ENCODE measurements at places on chromosomes 5 and 9. TPM values are rescaled to one million over a fixed set of nuclear protein-coding genes. Genes with fewer than 3 reads are reported as not detected.

DNA sequence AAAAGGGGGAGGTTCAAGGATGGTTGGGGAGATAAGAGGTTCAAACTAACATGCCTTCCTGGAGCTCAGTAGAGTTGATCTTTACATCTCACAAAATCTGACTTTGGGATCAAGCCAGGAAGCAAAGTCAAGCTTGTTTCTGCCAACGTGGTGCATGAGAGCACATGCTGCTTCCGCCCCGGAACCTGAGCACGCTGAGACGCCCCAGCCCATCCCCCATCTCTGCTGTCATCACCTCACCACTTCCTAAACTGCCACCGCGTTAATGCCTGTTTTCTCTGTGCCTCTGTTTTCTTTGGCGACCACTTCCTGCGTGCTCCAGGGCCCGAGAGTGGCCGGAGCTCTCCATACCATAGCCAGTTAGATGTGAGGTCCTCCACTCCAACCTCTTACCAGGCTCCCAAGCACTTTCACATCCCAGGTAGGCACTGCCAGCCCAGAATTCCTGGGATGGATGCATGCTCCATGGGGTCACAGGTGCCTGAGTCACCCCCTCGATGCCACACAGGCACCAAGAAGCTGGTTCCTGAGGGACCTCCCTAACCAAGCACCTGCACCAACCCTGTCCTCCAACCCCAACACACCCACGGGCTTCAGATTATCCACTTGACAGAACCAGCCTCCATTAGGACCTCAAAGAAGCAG, 31.2 kb upstream of the AFAP1L1 start:
- DNase-seq: no peak

DNA sequence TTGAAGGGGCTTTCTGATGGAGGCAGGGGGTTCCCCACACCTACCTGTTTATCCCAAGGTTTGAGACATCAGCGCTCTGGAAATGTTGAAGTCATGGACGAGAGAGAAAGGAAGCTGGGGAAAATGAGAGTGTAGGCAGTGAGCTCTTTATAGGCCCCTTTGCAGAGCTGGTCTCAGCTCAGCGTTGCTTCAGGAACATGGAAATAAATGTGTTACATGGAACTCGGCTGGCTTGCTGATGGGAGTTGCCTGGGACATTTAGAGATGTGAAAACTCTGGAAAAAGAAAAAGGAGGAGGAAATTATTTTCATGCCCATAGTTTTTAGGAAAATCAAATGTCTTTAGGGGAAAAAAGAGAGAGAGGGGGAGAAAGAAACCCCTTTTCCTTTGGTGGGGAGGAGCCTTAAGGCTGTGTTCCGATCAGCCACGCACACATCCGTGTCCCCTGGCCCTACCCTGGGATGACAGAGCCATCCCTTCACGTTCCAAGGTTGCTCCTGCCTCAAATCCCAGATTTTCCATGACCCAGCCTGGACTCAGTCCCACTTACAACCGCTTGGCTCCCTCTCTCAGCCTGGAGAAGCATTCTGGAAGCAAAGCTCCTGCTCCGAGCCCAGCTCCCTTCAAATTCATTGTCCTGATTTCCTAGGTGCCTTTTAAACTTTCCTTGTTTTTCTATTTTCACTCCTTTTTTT, 78.3 kb downstream of the COL27A1 start:
- DNase-seq: peak; percentile 76

DNA sequence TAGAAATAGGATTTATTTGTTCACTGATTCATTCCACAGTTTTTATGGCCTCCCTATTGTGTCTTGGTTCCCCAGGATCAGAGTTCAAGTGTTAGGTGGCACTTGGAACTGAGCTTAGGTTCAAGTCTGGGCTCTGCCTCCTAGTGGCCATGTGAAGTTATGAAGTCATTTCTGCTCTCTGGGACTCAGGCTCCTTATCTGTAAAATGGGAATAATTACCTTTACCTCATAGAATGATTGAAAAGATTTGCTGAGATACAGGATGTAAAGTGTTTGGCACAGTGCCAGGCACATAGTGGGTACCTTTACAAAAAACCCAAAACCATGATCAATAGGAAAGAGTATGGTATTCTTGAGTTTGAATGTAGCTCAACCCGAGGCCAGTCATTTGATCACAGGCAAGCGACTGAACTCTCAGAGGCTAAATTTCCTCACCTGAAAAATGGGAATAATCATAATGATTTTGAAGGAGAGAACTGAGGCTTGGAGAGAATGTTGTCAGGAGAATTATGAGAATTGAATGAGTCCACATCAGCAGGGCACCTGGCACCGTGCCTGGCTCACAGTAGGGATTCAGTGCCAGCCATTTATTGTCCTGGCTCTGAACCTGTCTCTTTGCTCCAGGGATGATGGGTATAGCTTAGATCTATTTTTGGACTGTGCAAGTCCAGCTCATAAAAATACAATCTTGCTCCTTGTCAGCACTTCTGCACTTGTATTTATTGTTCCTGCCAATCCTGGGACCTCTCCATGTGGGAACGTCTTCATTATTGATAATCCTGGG, 10.8 kb downstream of the NSG2 start:
- DNase-seq: peak; percentile 76

GRCh38 chr5:172005708-172006320, 624 bp downstream of the FBXW11 start:
- DNase-seq: peak; percentile 21

GRCh38 chr5:17269201-17269600, 51.8 kb downstream of the BASP1 start:
- peak; percentile 16 for DNase-seq

GRCh38 chr5:122565331-122565730, 209.5 kb upstream of the SNX2 start:
- DNase-seq: no peak

GRCh38 chr5:142063878-142064331, 44.7 kb upstream of the NDFIP1 start:
- peak; percentile 95 for DNase-seq

- DNase-seq: peak; percentile 83
Observed at GRCh38 chr5:120516805-120517204, 52.7 kb downstream of the PRR16 start.

DNA sequence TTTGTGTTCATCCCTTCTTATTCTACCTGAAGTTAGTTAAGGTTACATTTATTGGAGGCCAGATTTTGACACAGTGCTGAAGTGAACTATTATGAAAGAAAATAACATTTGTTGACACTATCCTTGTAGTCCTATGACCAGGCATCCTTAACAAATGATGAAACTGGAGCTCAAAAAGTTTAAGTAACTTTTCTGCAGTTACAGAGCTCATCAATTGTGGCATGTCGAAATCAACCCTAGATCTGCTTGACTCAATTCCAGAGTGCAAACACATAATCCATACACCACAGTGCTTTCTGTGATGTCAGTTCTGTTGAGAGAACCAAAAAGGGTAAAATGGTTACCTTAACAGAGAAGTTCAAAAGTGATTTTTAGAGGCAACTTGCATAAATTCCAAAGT, 28.6 kb downstream of the KCNN2 start:
- no peak for DNase-seq

GRCh38 chr9:72681283-72681630, 159.8 kb downstream of the TMC1 start:
- no peak for DNase-seq

Gene LHX3
- total RNA-seq: not detected

Gene SLC46A2
- total RNA-seq: 0.73 TPM

Gene CRB2
- 18.1 TPM for total RNA-seq

Gene NR4A3
- total RNA-seq: 1.3 TPM

Gene PRSS3
- 5.2 TPM for total RNA-seq

Gene PCDHGC3
- total RNA-seq: 72.8 TPM

Gene SCGB3A2
- not detected for total RNA-seq

Gene TMEM171
- total RNA-seq: 0.27 TPM

Gene C9
- not detected for total RNA-seq

Measured in cerebellum (tissue), 4 donors.